Aorta (tissue), 5 donors: ENCODE measurements at places on chromosomes 11 and 22. TPM values are rescaled to one million over a fixed set of nuclear protein-coding genes. Genes with fewer than 3 reads are reported as not detected.

The MYBPC3 gene
- total RNA-seq, result 0.42 TPM

The MYOD1 gene
- total RNA-seq, result not detected

The TRIM48 gene
- not detected for total RNA-seq

The GGTLC3 gene
- not detected for total RNA-seq

The DGAT2 gene
- 2.3 TPM for total RNA-seq

DNA sequence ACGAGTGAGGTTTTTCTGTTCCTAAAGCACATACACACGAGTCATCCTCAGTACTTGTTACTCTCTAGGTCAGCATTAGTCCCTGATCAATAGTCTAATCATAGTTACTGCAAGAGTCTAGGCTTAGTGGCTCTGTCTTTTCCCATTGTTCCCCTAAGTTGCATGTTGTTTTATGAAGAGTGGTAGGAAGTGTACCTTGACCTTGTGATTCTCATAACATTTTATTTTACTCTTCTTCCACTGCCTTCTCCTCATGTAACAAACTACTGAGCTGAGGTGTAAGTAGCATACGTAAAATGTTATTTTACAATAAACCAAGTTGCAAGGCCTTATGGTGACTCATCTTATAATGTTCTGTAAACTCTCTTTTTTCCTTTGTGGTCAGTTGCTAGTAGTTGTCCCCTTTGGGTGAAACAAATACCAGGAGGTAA is 15.0 kb downstream of the METTL15 start:
- no peaks in the 10 kb centered on the region for H3K27me3 ChIP-seq
- no peak for DNase-seq
- no peaks in the 10 kb centered on the region for H3K4me1 ChIP-seq
- H3K4me3 ChIP-seq, result no peak overlapping the region
- no peak overlapping the region for H3K27ac ChIP-seq
- H3K36me3 ChIP-seq, result no peaks in the 10 kb centered on the region

GRCh38 chr11:110119317-110119716 is 26.1 kb downstream of the ZC3H12C start:
- no peaks in the 10 kb centered on the region for H3K4me1 ChIP-seq
- H3K36me3 ChIP-seq, result no peaks in the 10 kb centered on the region
- no peak overlapping the region for H3K4me3 ChIP-seq
- H3K27me3 ChIP-seq, result no peaks in the 10 kb centered on the region
- DNase-seq, result no peak
- H3K27ac ChIP-seq, result no peak overlapping the region

- H3K27me3 ChIP-seq, result no peaks in the 10 kb centered on the region
- H3K4me1 ChIP-seq, result no peaks in the 10 kb centered on the region
- no peak overlapping the region for H3K4me3 ChIP-seq
- no peaks in the 10 kb centered on the region for H3K36me3 ChIP-seq
- no peak overlapping the region for H3K27ac ChIP-seq
- no peak for DNase-seq
Measured at GRCh38 chr11:66818231-66818955, 24.8 kb upstream of the RCE1 start.

GRCh38 chr11:23226331-23227077 is 366.2 kb upstream of the CCDC179 start:
- no peaks in the 10 kb centered on the region for H3K36me3 ChIP-seq
- no peak overlapping the region for H3K27ac ChIP-seq
- H3K27me3 ChIP-seq, result no peaks in the 10 kb centered on the region
- H3K4me3 ChIP-seq, result no peak overlapping the region
- H3K4me1 ChIP-seq, result no peaks in the 10 kb centered on the region

DNA sequence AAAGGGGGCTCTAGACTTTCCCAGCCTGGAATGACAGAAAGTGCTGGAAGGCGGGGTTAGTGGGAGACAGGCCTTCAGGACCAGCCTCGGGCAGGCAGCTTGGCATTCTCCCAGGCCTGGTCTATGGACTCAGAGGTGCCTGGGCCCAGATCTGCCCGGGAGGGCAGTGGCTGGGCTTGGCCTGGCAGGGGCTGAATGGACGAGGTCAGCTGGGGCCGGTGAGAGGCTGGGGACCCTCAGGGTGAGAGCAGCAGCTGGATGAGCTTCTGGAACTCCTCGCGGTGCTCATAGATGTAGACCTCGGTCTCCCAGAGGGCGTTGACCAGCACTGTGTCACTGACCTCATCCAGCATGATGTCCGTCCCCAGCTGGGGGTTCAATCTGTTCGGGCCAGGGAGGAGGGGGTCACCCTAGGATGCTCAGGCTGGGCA is 1.5 kb upstream of the BAIAP2L2 start:
- H3K4me1 ChIP-seq, result no peaks in the 10 kb centered on the region
- no peak for DNase-seq
- no peak overlapping the region for H3K4me3 ChIP-seq
- no peaks in the 10 kb centered on the region for H3K27me3 ChIP-seq
- no peaks in the 10 kb centered on the region for H3K36me3 ChIP-seq

GRCh38 chr11:22049276-22049675 is 143.6 kb upstream of the ANO5 start:
- H3K36me3 ChIP-seq, result no peaks in the 10 kb centered on the region
- H3K27ac ChIP-seq, result no peak overlapping the region
- H3K4me1 ChIP-seq, result no peaks in the 10 kb centered on the region
- H3K4me3 ChIP-seq, result no peak overlapping the region
- no peaks in the 10 kb centered on the region for H3K27me3 ChIP-seq
- no peak for DNase-seq

GRCh38 chr11:76322540-76322939 is 58.4 kb downstream of the THAP12 start:
- no peak for DNase-seq
- no peaks in the 10 kb centered on the region for H3K4me1 ChIP-seq
- no peaks in the 10 kb centered on the region for H3K36me3 ChIP-seq
- H3K4me3 ChIP-seq, result no peak overlapping the region
- no peak overlapping the region for H3K27ac ChIP-seq
- H3K27me3 ChIP-seq, result no peaks in the 10 kb centered on the region

DNA sequence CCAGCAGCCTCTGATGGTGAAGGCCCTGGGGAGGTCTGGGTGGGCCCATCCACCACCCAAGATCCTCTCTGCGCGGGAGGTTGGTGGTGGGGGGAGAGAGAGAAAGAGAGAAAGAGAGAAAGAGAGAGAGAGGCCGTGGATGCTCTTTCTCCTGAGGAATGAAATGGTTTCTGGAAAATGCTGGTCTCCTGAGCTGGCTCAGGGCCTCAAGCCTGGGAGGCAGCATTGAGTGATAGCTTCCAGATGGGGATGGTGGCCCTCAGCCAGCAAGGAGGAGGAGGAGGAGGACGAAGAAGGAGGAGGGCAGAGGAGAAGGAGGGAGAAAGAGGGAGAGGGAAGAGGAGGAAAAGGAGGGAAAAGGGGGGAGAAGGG is 4.6 kb downstream of the TSPAN32 start:
- no peaks in the 10 kb centered on the region for H3K4me1 ChIP-seq
- no peak overlapping the region for H3K4me3 ChIP-seq
- peak; percentile 85 for DNase-seq
- no peaks in the 10 kb centered on the region for H3K27me3 ChIP-seq
- no peaks in the 10 kb centered on the region for H3K36me3 ChIP-seq

DNA sequence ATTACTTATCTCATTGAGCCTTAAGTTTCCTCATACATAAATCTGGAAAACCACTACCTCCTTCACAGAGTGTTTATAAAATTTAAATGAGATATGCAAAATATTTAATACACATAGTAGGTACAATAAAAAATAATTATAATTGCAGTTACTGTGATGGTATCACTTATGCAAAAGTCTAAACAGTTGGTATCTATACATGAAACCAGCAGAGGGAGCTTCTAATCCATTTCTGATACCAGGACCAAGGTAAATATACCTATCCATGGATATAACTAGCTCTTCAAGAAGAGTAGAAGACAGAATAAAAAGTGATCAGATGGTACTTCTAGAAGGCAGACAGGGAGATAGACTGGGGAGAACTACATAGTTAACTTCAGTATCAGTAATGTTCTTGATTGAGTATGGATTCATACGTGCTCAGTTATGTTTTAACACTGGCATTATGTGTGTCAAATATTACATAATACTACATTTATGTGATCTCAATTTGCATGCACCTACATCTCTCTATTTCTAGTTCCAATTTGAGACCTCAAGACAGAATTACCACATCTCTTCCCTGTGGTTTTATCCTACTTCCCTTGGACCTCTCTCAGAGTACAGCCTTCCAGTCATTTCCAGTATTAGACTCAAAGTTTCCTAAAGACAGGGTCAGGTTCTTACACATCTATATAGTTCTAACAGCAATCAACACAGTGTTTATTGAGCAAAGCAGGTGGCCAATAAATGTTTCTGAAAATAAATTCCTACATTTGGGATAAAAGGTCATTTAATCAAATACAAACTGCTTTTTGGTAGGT is 13.7 kb upstream of the TSG101 start:
- no peaks in the 10 kb centered on the region for H3K27me3 ChIP-seq
- H3K36me3 ChIP-seq, result peaks cover 5% of the 10 kb centered on the region
- H3K4me3 ChIP-seq, result no peak overlapping the region
- DNase-seq, result no peak

GRCh38 chr22:46132830-46133587 is 17.3 kb upstream of the PPARA start:
- no peaks in the 10 kb centered on the region for H3K36me3 ChIP-seq
- no peaks in the 10 kb centered on the region for H3K4me1 ChIP-seq
- DNase-seq, result no peak

GRCh38 chr11:127943763-127944162 is 643.6 kb downstream of the ETS1 start:
- H3K4me3 ChIP-seq, result no peak overlapping the region
- H3K36me3 ChIP-seq, result no peaks in the 10 kb centered on the region
- DNase-seq, result no peak
- H3K27me3 ChIP-seq, result no peaks in the 10 kb centered on the region

GRCh38 chr11:18091731-18092130 is 14.2 kb downstream of the SAAL1 start:
- H3K4me1 ChIP-seq, result peaks cover 1% of the 10 kb centered on the region
- no peaks in the 10 kb centered on the region for H3K27me3 ChIP-seq
- H3K4me3 ChIP-seq, result no peak overlapping the region
- no peak for DNase-seq

- no peaks in the 10 kb centered on the region for H3K27me3 ChIP-seq
- H3K36me3 ChIP-seq, result no peaks in the 10 kb centered on the region
- DNase-seq, result peak; percentile 62
- H3K4me3 ChIP-seq, result no peak overlapping the region
- no peaks in the 10 kb centered on the region for H3K4me1 ChIP-seq
- H3K27ac ChIP-seq, result no peak overlapping the region
Measured at GRCh38 chr11:71184421-71185210, 67.8 kb downstream of the SHANK2 start.

DNA sequence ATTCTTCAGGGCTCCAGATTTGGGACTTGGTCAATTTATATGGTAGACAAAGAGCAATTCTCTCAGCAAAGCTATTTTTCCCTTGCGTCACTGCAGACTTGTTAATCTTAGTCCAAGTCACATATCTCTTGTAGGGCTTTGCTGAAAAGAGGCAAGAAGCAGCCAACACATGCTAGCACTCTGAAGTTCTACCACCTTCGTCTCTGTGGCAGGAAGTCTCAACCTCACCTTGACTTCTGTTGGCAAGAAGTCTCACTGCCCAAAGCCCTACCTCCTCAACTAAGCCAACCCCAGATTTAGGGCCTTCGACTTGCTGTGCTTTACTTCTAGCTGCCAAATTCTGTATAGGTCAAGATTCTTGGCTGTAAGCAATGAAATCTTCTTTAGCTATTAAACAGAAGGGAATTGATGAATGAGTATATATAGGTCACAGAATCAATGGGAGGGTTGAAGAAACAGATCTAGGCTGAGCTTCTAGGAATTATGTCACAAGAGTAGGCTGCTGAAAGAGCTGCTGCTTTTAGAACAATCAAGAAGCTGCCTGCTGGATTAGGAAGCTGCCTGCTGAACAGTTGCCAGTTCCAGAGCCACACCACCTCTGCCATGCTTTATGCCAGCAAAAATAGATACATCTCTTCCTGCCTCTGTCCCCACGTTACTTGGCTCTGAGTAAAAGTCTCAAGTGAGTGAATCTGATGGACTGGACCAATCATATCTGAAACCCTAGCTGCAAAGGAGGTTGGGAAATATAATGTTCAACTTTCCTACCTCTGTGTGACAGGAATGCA is 17.6 kb upstream of the NCR3LG1 start:
- H3K27me3 ChIP-seq, result no peaks in the 10 kb centered on the region
- no peak for DNase-seq
- H3K36me3 ChIP-seq, result peaks cover 8% of the 10 kb centered on the region
- no peaks in the 10 kb centered on the region for H3K4me1 ChIP-seq

GRCh38 chr11:119785131-119785530 is 56.1 kb upstream of the NECTIN1 start:
- H3K27me3 ChIP-seq, result no peaks in the 10 kb centered on the region
- H3K4me3 ChIP-seq, result no peak overlapping the region
- H3K27ac ChIP-seq, result no peak overlapping the region
- H3K36me3 ChIP-seq, result no peaks in the 10 kb centered on the region
